AG10803 (cell line): ENCODE measurements at places on chromosomes 3 and 15.

GRCh38 chr3:142929109-142929508, 34.4 kb downstream of the PAQR9 start:
- DNase-seq: peak; percentile 56

GRCh38 chr15:74543583-74543982, 2.6 kb downstream of the ARID3B start:
- no peak for DNase-seq

- peak; percentile 28 for DNase-seq
These were observed 193.6 kb downstream of the CLSTN2 start for GRCh38 chr3:140128631-140129030.

DNA sequence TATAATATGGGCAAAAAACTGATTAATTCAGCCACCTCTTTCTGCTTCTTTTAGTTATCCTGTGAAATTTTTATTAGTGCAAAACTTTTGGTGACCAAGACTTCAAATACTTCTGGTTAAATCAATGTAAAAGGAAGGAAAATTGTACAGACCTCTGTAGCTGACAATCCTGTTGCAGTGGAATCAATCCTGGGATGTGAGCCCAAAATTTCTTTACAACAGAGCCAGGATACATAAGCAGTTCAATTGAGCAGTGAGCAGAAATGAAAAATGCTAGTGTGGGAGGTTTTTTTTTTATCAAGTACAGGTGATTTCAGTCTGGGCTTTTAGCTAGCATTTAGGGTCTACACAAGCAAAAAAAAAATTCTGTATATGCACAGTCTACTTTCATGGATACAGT, 398.0 kb downstream of the OTOL1 start:
- DNase-seq: no peak

DNA sequence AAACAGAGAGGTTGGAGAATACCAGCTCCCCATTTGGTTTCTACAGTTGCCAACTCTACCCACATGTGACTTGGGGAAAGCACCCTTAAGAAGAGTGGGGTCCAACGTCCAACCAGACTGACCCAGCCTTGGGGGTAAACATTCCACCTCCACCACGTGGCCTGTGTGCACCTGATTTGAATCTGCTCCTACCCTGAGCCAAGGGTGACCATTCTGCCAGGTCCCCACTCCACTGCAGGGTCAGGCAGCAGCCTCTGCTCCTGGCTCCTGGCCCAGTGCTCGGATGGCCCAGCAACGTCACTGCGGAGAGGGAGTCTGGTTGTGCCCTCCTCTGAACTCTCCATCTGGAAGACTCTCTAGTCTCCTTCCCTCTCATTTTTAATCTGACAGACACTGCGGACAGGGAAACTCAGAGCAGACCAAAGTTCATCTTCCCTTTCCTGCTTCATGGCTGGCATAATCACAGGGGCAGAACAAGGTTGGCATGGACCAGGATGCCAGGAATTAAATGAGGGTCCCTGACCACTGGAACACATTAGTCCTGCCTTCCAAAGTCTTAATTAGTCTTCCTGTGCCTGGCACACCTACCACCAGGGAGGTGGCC, 29.4 kb downstream of the FHIT start:
- DNase-seq: no peak

- peak; percentile 78 for DNase-seq
These were observed 31.2 kb downstream of the SPATA12 start for GRCh38 chr3:57091521-57092273.

GRCh38 chr3:50204804-50205412, at the start of gene SLC38A3:
Gene SLC38A3 (plus strand): TSS chr3:50205271. CDS start chr3:50214200, 8,929 bp downstream.
- no peak for DNase-seq

- DNase-seq: no peak
These were observed 57.2 kb downstream of the NIPA2 start for GRCh38 chr15:22895465-22896190.

- no peak for DNase-seq
These were observed 5.0 kb upstream of the PAQR9 start for GRCh38 chr3:142968319-142969025.

- DNase-seq: no peak
These were observed 8.8 kb upstream of the NMD3 start for GRCh38 chr3:161212171-161212771.

GRCh38 chr3:106058475-106058874, 189.7 kb upstream of the CBLB start:
- DNase-seq: peak; percentile 39

DNA sequence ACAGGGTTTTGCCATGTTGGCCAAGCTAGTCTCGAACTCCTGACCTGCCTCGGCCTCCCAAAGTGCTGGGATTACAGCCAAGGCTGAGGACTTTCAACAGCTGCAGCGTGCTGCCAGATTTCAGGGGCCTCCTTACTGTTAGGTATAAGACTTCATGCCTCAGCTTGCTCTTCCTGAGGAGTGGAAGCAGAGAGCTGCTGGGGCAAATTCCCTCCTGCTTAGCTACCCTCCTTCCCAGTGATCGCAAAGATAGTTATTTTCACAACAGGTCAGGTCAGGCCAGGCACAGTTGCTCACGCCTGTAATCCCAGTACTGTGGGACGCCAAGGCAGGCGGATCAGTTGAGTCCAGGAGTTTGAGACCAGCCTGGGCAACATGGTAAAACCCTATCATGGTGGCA, 2.6 kb upstream of the CPNE9 start:
- DNase-seq: no peak
